ENCODE measurements at places on chromosomes 7 and 10.

GRCh38 chr7:45088821-45089340 lies at the start of gene NACAD:
TSS of gene NACAD (minus strand) at chr7:45088969. CDS start at chr7:45088894, 75 bp downstream.
- no peak for DNase-seq

GRCh38 chr7:70014472-70015177 lies 416.4 kb downstream of the AUTS2 start:
- no peak for DNase-seq

DNA sequence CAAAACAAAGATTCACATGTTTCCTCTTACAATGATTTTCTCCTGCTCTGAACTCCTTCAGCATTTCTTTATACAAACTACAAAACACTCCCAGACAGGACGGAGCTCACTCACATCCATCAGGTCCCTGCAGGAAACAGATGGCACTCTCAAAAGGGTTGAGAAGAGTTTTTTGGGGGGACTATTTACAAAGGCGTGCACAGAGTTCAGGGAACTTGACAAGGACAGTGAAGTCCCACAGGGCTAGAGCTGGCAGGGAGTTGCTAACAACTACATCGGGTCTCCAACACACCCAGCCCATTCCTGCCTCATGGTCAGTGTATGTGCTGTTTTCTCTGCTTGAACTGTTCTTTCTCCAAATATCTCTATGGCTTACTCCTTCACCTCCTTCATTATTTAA lies 24.7 kb upstream of the YAE1 start:
- DNase-seq = no peak

DNA sequence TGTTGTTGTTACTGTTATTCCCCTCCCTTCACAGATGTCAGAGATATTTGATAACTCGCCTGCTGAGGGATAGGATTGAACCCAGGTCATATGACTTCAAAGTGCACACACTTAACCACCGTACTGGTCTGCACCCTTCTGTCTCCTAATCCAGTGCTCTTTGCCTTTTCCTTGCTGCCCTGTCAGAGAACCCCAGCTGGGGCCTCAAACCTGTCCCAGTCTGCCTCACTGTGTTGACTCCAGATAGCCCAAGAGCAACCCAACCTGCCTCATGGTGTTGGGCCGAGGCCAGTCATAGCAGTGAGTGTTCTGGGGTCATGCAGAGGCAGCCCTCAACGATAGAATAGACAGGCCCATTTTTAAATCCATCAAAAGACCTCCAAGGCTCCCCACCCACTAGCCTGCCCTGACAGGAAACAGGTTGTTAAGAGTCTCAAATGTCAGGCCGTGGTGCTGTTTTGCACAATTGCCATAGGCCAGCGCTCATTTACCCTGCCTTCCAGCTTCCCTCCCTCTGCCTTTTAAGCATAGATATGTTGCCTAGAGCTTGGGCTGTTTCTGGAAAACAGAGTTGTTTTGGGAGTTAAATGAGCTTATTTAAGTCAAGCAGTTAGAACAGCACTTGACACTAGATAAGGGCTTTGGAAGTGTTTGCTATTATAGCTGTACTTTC lies 37.0 kb upstream of the PDCD4 start:
- DNase-seq = no peak

- no peak for DNase-seq
Observed at GRCh38 chr10:62681211-62681940, 123.1 kb upstream of the ADO start.

DNA sequence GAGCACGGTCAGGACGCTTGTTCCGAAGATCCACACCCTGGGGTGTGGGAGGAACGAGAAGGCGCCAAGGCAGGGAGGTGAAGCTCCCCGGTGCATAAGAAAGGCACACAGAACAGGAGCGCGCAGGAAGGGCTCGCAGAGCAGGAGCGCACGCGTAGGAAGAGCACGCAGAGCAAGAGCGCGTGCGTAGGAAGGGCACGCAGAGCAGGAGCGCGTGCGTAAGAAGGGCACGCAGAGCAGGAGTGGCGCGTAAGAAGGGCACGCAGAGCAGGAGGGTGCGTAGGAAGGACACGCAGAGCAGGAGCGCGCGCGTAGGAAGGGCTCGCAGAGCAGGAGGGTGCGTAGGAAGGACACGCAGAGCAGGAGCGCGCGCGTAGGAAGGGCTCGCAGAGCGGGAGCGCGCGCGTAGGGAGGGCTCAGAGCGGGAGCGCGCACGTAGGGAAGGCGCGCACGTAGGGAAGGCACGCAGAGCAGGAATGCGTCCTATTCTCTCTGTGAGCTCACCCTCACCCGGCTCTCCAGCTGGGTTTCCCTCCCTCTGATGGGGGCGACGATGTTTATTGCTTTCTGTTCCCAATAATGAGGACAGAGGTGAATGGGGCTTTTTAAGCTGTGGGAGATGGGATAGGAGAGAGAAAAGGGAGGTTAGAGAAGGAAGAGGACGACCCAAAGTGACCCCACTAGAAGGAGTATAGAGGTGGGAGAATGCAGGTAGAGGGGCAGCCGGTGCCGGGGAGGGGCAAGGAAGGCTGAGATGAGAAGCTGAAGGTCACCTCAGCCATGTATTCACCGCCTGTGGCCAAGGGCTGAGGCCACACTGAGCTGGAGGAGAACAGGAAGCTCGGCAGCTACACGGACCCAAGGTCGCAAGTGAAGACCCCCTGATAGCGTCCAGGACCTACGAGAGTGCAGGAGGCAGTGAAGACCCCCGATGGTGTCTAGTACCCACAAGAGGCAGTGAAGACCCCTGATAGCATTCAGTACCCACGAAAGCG lies 423.2 kb downstream of the PTPRN2 start:
- DNase-seq = no peak

DNA sequence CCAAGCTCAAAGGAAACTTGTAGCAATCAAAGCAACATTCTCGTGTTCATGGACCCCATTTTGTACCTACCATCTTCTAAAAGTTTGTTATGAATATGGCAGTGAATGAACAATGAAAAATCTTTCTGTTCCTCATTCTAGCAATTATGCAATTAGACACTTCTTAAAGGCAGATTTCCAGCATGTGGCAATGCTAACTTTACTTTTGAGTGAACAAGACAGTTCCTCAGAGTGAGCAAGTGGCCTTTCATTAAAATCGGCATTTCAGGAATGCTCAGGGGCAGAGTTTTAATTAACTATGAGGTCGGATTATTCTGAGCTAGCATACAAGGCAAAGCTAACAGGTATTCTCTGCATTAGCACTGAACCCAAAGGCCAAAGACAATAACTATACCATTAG lies 48.4 kb upstream of the NFE2L3 start:
- no peak for DNase-seq

GRCh38 chr7:15820319-15820718 lies 133.8 kb upstream of the MEOX2 start:
- DNase-seq = no peak

DNA sequence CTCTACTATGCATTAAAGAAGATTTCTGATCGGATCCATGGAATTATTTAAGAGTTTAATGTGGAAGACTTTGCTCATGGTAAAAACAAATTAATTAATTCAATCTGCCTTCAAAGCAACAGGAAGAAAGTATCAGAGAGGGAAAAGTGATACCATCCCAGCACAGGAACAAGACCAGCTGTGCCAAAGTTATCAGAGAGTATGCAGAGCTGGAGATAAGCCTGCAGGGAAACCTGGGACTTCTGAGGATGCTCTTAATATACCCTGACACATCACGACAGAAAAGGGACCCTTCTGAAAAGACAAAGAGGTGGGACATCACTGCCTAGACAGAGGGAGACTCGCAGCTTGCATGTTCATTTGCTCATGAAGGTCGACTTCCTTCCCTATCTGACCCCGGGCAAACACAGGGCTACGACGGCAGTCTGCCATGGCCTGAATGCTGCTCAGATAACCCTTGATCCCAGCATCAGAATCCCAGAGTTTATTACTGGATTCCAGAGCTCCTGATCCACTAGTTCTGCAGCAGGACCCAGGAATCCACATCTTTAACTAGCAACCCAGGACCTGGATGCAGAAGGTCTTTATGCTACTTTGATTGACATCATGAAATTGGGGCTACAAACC lies 29.5 kb downstream of the FAM171A1 start:
- DNase-seq = no peak

- no peak for DNase-seq
Observed at GRCh38 chr7:12706900-12707536, 19.6 kb downstream of the ARL4A start.

- DNase-seq = no peak
Observed at GRCh38 chr7:158740013-158740656, 35.5 kb upstream of the NCAPG2 start.

DNA sequence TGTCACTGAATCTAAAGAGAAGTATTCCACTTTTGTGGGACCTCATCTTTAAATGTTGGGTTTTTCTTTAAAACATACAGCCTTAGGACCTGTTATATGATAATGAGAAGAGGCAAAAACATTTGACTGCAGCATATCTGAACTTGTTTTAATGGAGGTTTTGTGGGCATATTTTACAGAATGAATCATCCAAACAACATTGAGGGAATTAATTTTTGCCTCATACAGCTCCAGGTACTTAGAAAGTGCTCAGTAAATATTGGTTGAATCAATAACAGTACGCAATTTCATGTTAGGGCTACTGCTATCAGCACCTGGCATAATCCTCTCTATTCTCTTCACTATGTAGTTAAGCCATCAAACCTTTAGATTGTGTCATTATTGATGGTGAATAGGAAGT lies 115.9 kb downstream of the MALRD1 start:
- DNase-seq = no peak

DNA sequence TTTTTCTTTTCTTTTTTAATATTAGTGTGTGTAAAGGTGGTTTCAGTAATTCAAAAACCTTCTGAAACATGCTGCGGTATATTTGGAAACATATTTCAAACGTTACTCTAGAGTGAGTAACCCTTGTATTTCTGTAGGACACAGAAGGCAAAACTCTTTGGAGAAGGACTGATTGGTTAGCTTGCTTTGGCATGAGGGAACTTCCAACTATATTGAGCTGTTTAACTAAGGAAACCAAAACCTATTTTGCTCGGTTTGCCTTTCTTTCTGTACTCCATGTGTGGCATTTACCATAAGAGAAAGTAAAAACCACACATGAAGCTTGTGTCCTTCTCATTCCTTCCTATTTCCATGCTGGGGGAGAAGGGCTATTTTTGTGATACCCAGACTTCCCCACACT lies 149.8 kb downstream of the DYNC1I1 start:
- DNase-seq = no peak

- DNase-seq = no peak
Observed at GRCh38 chr7:48090095-48090805, 1.2 kb downstream of the UPP1 start.

GRCh38 chr10:97849687-97850402 lies at the start of gene GOLGA7B:
TSS of gene GOLGA7B (plus strand) at chr10:97849843. CDS start at chr10:97850304, 461 bp downstream.
- DNase-seq = no peak

DNA sequence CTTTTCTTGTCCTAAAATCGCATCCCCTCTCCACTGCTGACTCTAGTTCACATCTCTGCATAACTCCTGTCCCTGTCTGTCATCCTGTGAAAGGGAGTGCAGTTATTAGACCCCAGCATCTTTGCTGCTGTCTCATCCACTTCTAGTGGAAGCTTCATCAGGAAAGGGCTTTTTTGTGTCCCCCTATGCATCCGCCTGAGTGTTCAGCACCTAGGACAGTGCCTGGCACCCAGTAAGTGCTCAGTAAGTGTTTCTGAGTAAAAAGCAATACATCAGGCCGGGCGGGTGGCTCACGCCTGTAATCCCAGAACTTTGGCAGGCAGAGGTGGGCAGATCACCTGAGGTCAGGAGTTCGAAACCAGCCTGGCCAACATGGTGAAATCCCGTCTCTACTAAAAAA lies 211.8 kb upstream of the FOXK1 start:
- DNase-seq = no peak

DNA sequence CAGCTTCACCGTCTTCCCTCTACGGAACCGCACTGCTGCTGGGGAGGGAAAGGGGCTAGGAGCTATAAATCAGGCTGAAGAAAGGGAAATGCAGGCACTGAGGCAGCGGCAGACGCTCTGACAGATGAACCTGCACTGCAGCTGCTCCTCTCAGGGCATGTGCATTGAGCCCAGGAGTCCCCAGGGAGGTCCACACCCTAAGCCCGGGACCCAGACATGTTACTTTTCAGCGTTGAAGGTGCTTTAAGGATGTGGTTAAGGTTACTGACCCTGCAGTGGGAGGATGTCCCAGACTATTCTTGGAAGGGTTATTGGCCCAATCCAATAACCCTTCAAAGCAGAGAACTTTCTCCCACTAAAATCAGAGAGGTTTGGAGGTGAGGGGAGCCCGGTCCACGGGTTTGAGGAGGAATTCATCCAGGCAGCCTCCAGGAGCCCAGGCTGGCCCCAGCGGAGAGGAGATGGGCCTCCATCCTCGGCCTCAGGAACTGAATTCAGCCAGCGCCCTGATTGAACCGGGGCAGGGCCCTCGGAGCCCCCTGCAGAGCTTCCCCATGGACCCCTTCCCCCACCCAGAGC lies 75.4 kb downstream of the ADARB2 start:
- no peak for DNase-seq

DNA sequence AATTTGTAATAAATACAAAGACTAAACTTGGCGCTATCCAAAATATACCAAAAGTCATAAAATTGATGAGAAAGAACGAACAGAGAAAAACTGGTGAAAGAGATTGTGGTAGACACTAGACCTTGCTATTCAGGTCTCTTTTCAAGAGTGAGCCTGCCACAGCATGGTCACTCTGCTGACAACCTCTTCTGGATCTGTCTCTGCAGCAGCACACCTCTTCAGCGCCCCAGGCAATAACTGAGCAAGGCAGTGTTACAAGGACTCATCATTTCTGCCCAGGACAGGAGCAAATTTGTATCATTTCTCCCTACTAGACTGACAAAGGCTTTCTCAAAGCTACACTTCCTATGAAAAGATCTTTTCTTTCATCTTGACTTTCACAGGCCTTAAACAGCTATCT lies 976.0 kb downstream of the DNAJB9 start:
- DNase-seq = no peak

GRCh38 chr7:37050801-37051200 lies 326.5 kb upstream of the AOAH start:
- no peak for DNase-seq

DNA sequence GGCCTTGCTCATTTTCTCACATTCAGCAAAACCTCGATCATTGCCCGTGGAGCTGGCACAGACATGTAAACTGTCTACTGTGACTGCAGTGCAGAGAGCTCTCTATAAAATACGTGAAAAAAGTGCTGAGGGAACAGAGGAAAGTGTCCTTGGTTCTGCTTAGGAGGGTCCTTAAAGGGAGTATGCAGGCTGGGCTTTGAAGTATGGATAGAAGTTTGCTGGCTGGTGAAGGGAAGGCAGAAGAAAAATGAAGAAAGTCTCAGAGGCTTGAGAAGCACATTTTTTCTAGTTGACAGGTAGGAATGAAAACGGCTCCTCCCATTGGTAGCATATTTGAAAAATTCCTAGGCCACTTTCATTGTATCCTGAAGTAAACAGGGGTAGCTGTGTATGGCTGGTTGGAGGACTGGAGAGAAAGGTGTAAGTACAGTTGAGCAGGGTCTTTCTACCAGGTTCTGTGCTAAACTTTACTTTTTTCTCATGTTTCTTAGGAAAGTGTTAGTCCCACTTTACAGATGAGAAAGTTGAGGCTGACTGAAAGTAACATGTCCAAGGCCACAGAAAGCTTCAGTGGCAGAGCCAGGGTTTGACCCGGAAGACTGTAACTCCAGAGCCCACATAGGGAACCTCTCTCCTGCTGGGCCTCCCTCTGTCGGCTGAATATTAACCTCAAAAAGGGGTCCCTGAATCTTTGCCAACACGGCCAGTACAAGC lies 63.0 kb upstream of the PPIF start:
- DNase-seq = no peak

All from GOT3 (cell line).